ENCODE measurements at places on chromosomes 11 and 22. TPM values are rescaled to one million over a fixed set of nuclear protein-coding genes. Genes with fewer than 3 reads are reported as not detected.

TSGA10IP gene
- total RNA-seq: not detected

EMID1 gene
- total RNA-seq: 0.34 TPM

NUP50 gene
- 29.6 TPM for total RNA-seq

CASP1 gene
- 0.56 TPM for total RNA-seq

HTATIP2 gene
- 184 TPM for total RNA-seq

GTSE1 gene
- total RNA-seq: 32.4 TPM

INSC gene
- total RNA-seq: not detected

KRTAP5-8 gene
- not detected for total RNA-seq

OR2D2 gene
- total RNA-seq: not detected

YPEL4 gene
- 0.32 TPM for total RNA-seq

MFNG gene
- 2.0 TPM for total RNA-seq

TREH gene
- not detected for total RNA-seq

BARX2 gene
- not detected for total RNA-seq

C22orf31 gene
- not detected for total RNA-seq

MS4A14 gene
- total RNA-seq: not detected

WNT7B gene
- total RNA-seq: 135 TPM

TTC12 gene
- total RNA-seq: 6.2 TPM

PACSIN3 gene
- total RNA-seq: 30.6 TPM

AKIP1 gene
- 42.3 TPM for total RNA-seq

RIMBP3B gene
- 0.38 TPM for total RNA-seq

PISD gene
- 31.1 TPM for total RNA-seq

C11orf91 gene
- 1.3 TPM for total RNA-seq

MICALL1 gene
- total RNA-seq: 19.6 TPM

SMTNL1 gene
- total RNA-seq: not detected

TEX12 gene
- total RNA-seq: not detected

FEN1 gene
- total RNA-seq: 124 TPM

LRRN4CL gene
- 0.07 TPM for total RNA-seq

OR10A5 gene
- total RNA-seq: not detected

SCGB2A2 gene
- total RNA-seq: not detected

PHLDA2 gene
- total RNA-seq: 98.6 TPM

TMEM109 gene
- total RNA-seq: 131 TPM

THYN1 gene
- 20.5 TPM for total RNA-seq

LRRC32 gene
- total RNA-seq: 0.46 TPM

OTOG gene
- total RNA-seq: not detected

DUSP18 gene
- 2.5 TPM for total RNA-seq

ART5 gene
- total RNA-seq: 0.31 TPM

HTR3A gene
- not detected for total RNA-seq

SGSM1 gene
- 0.45 TPM for total RNA-seq

TSKU gene
- total RNA-seq: 192 TPM

ZNF215 gene
- total RNA-seq: 1.1 TPM

NECTIN1 gene
- 9.3 TPM for total RNA-seq

SEPTIN3 gene
- 1.2 TPM for total RNA-seq

TBRG1 gene
- 22.0 TPM for total RNA-seq

CST6 gene
- total RNA-seq: not detected

FIBIN gene
- total RNA-seq: not detected

FGF4 gene
- total RNA-seq: not detected

PITPNB gene
- 48.2 TPM for total RNA-seq

KCNJ4 gene
- 0.09 TPM for total RNA-seq

SLC5A12 gene
- total RNA-seq: not detected

C11orf98 gene
- total RNA-seq: 143 TPM

SLC37A2 gene
- 0.33 TPM for total RNA-seq

SLC22A25 gene
- not detected for total RNA-seq

PIWIL4 gene
- 0.19 TPM for total RNA-seq

HEPN1 gene
- total RNA-seq: not detected

FAM118B gene
- total RNA-seq: 18.5 TPM

SUN2 gene
- 26.9 TPM for total RNA-seq

CRY2 gene
- 3.3 TPM for total RNA-seq

DNAJC4 gene
- 17.9 TPM for total RNA-seq

OR8G1 gene
- not detected for total RNA-seq

All from A549 treated with RU486 at 1 μM for 4 hours (cell line).